ENCODE measurements at places on chromosomes 1 and 21.

GRCh38 chr1:62728963-62729362 is 40.8 kb upstream of the DOCK7 start:
- DNase-seq: no peak

GRCh38 chr1:227156520-227156919 is 161.8 kb downstream of the CDC42BPA start:
- DNase-seq: no peak

GRCh38 chr1:248786156-248786555 is 30.6 kb upstream of the LYPD8 start:
- no peak for DNase-seq

DNA sequence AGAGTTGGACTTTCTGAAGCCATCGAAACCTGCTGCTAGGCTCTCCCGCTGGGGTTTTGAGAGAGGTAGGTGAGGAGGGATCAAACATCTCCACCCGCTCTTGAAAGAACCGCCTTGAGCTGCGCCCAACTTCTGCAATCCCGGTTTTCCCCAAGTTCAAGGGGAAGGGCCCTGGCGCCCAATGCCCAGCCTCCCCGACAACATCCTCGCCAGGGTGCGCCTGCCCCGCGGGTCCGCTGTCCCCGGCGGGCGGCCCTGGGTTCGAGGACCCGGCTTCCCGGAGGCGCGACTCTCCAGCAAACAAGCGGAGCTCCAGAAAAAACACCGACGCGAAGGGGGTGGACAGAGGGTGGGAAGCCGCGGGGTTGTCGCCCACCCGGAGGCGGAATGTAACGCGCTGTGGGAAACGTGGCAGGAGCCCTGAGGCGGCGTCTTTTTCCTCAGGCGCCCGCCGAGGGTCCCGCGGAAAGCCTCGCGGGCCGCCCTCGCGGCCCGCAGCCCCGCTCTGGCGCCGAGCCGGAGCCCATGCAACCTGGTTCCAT is 607 bp downstream of the BTG3 start:
- peak; percentile 28 for DNase-seq

DNA sequence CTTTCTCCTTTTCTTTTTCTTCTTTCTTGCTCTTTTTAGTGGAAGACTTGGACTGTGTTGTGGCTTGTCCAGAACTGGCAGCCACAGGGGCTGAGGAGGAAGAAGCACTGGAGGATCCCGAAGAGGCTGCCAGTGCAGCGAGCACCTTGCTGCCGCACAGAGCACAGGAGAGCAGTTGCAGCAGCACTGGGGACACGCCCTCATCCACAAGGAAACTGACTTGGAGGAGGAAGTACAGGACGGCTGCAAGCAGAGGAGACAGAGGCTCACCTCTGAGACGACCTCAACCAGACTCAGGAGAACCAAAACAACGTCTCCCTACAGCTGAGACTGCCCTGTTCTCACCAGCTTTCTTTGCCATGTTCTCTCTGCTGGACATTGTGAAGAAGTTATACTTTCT is 88.9 kb downstream of the UBR4 start:
- no peak for DNase-seq

GRCh38 chr1:121546830-121547591 is 362.2 kb downstream of the SRGAP2C start:
- no peak for DNase-seq

GRCh38 chr1:187027253-187027652 is 198.5 kb downstream of the PLA2G4A start:
- DNase-seq: no peak

DNA sequence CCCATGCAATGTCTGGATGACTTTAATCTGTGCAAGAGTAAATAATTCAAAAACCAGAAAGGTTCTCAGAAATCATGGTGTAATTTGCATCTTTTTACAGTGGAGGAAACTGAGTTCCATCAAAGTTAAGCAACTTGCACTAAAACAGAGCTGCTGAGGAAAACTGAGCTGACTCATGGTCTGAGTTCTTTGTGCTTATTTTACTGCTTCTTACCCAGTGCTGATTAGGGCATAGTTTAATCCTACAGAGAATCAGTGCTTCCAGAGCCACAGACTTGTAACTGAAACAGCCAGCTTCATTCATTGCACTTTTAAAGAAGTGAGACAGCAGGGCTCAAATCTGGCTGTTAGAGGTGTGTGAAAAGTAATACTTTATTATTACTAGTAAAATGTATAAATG is 10.9 kb upstream of the RWDD3 start:
- DNase-seq: no peak

DNA sequence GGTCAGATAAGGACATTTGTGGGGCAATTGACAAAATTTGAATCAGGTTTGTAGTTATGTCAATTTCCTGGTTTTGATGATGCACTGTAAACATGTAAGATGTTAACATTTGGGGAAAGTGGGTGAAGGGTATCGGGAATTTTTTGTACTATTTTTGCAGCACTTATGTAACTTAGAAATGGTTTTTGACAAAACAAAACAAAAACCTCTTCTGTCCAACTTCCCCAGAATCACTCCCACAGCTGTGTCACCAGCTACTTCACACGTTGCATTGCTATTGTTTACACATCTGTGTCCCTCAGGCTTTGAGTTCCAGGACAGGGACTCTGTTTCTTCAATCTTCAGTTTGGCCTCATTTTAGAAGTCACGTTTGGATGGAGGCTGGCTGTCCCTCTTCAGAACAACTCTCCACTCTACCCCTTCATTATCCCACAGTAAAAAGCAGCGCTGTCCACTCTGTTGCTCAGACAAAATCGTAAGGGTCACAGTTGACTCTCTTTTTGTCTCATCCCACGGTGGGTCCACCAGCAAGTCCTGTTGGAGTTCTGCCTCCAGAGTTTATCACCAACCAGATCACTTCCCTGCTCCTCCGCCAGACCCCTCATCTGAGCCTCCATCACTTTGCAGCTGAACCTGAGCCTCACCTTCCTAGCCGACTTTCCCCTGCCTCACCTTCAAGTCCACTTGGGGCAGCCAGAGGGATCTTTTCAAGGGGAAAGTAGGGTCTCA is 63.2 kb downstream of the NENF start:
- DNase-seq: no peak

GRCh38 chr21:38840456-38841300 is 34.9 kb downstream of the ETS2 start:
- DNase-seq: no peak

GRCh38 chr1:94345148-94345721 is 73.0 kb upstream of the ABCD3 start:
- no peak for DNase-seq

GRCh38 chr1:218242171-218242570 is 42.9 kb upstream of the RRP15 start:
- no peak for DNase-seq

DNA sequence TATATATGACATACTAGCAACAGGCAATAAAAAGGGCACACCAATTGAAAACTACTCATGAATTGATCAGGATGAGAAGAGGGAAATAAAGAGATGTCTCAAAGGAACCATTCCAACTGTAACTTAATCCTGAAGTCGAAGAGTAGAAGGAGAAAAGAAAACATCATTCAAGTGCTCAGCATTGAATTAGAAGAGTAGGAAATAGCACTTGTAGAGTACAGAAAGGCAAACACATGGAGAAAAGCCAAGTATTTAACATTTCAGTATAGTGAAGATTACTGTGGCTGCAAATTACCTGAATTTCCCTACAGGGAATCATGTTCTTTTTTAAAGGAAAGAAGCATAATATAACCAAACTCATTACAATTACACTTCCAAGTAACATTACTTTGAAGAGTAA is 205.0 kb downstream of the KCTD3 start:
- DNase-seq: no peak

GRCh38 chr1:244917073-244917670 is 52.8 kb upstream of the HNRNPU start:
- no peak for DNase-seq

- DNase-seq: no peak
These were observed 8.6 kb downstream of the ZBTB37 start for GRCh38 chr1:173876732-173877131.

DNA sequence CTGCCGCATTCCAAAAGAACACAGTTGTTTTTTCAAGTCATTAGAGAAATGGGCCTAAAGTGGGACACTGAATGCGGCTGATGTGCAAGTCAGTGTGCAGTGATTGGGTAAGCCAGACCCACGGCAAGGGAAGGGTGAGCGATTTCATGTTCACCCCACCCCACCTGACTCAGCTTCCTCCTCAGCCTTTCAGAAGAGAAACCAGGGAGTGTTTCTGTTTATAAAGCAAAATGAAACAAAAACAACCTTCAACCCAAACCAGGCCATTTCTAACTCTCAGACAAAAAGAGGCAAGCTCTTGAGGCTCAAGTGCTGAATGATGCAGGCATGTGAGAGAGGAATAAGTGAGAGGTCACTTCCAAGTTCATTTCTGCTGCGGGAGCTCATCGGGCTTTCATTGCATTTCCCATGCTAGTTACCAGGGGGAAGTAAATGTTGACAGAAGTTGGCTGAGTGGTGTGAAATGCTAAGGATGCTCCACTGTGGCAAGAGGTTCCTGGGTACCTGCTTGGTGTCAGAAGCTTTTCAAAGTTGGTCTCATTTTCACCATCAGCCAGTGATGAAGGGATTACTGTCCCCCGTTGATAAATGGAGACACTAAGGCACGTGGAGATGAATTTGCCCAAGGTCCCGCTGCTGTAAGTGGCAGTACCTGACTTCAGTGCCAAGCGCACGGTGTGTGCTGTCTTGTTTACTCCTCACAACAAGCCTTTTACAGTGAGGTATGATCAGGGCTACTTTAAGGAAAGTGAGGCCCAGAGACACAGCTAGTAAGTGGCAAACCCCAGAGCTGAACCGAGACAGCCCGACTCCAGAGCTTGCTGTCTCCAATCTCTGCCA is 29.1 kb downstream of the STPG1 start:
- DNase-seq: peak; percentile 34

DNA sequence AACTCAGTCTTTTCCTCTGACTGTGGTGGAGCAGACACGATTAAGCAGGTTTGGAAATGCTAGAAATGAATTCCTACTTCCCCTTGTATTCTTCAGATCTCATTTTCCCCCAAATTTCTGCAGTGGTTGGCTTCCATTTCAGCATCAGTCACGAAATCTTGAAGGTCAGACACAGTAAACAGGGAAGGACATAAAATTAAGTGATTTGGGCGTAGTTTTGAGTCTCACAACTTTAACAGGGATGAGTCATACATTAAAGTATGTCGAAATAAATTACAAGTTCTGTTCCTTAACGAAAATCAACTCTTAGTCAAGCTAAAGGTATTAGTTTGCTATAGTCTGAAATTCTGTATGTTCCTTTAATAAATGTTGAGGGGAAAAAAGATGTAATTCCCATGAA is 61.1 kb downstream of the HNRNPR start:
- no peak for DNase-seq

DNA sequence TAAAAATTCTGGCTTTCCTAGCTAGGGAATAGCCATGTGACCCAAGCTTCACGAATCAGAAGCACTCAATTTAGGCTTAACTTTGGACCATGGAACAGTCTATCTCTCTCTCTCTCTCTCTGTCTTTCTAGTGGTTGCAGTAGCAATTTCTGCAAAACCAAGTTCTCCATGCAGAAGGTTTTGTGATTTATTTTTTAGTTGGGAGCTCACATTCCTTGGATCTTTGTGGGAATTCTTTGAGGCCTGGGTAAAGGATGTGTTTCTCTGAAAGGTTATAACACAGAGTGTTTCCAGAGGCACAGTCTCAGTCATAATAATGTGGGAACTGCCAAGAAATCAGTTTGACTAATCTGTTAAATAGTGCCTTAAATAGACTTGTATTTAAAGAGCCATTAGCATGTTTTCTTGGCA is 112.3 kb upstream of the COL11A1 start:
- no peak for DNase-seq

- no peak for DNase-seq
These were observed 42.2 kb downstream of the BTF3L4 start for GRCh38 chr1:52098139-52098871.

DNA sequence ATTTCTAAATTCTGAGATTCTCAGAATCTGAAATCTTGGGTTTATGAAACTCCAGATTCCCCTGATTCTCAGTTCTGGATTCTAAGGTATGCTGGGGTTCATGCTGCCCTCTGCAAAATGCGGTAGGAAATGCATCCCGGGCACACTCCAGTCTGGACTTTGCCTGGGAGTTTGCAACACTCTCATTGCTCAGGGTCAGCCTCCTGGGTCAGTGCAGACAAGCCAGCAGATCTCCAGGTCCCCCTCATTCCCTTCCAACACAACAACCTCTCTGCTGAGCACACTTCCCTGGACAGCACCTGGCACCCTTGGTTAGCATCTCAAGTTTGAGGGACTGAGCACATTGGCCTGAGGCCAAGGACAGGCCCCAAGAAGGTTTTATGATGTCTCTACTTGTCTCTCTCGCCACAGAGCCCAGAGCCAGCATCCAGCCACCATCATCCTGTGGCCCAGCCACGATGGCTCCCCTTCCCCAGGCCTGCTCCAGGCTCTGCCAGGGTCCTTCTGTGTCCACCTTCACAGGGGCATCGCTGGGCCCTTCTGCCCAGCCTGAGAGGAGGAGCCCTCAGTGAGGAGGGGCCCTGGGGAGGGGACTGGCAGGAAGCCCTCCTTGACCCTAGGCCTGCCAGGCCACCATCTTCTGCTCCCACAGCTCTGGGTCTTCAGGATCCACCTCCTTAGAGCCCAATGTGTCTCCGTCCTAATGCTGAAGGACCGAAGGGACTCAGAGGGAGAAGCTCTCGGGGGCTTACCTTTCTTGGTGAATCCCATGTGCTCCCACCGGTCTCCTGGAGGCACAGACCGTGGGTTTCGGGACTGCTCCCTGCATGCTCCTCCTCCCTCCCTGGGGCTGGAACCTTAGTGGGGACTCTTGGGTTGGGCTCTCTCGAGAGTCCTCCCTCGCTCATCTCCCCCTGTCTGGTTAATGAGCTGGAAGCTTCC is 550.7 kb downstream of the PTPRU start:
- no peak for DNase-seq

DNA sequence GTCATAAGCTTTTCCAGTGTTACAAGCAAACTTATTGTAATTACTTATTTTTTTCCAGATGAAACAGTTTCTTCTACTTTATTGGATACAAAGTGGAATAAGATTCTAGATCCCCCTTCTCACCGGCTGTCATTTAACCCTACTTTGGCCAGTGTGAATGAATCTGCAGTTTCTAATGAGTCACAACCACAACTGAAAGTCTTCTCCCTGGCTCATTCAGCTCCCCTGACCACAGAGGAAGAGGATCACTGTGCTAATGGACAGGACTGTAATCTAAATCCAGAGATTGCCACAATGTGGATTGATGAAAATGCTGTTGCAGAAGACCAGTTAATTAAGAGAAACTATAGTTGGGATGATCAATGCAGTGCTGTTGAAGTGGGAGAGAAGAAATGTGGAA is 95.5 kb downstream of the ZFYVE9 start:
- DNase-seq: no peak

DNA sequence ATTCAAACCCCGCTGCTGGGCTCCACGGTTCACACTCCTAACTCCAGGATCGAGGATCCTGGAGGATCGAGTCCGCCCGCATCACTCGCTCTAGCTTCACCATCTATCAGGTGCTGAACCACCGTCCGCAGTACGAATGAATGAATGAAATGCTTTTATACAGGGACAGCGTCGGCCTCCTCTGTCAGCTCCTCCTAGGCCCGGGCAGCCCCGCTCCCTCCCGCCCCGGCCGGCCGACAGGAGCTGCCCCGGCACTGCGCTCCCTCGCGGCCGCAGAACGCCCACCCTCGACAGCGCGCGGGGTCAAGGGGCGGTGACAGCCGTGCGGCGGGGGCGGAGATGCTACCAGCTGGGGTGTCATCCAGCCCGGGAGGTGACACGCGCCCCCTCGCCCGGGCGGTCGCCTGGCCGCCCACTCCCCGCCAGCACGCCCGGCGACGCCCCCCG is 520 bp downstream of the ZBTB17 start:
- DNase-seq: peak; percentile 78

- DNase-seq: no peak
These were observed 50.1 kb downstream of the ATP1B1 start for GRCh38 chr1:169156580-169156979.

- DNase-seq: no peak
These were observed 1.8 kb upstream of the FABP3 start for GRCh38 chr1:31374511-31375196.

- DNase-seq: no peak
These were observed 14.7 kb downstream of the ARID4B start for GRCh38 chr1:235313262-235313661.
